ENCODE measurements at places on chromosomes 5 and 9. TPM values are rescaled to one million over a fixed set of nuclear protein-coding genes. Genes with fewer than 3 reads are reported as not detected.

The ENTREP1 gene
- 0.82 TPM for total RNA-seq

The IRX1 gene
- 0.41 TPM for total RNA-seq

The ASB6 gene
- 10.6 TPM for total RNA-seq

The SOHLH1 gene
- not detected for total RNA-seq

The TAF11L9 gene
- total RNA-seq, result not detected

The ALDH1B1 gene
- 11.0 TPM for total RNA-seq

The CLIC3 gene
- total RNA-seq, result not detected

GRCh38 chr5:178417391-178417811, 172.8 kb downstream of the COL23A1 start:
- no peak for DNase-seq

DNA sequence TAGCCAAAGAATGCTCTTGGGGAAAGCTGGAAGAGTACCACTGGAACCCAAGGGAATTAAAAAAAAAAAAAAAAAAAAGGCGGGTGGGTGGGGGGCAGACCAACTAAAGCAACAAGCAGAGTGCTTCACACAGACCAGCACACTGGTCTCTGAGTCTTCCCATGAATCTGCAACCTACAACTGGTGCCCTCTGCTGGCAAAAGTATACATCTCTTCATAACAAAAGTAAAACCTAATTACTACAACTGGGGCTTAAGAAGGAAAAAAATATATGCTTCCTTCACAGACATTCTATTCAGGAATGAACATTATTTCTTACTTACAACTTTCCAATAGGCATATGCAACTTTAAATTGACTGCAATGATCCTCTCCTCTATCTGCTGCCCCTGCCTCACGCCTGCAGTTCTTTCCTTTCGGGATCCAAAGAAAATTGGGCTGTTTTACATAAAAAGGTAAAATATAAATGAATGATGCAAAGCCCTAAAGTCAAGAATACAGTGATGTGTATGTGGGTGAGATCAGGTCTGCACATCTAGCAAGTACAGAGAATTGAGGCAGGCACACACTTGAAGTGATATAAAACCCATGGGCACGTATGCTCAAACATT, 7.2 kb upstream of the KLHL3 start:
- no peak for DNase-seq

DNA sequence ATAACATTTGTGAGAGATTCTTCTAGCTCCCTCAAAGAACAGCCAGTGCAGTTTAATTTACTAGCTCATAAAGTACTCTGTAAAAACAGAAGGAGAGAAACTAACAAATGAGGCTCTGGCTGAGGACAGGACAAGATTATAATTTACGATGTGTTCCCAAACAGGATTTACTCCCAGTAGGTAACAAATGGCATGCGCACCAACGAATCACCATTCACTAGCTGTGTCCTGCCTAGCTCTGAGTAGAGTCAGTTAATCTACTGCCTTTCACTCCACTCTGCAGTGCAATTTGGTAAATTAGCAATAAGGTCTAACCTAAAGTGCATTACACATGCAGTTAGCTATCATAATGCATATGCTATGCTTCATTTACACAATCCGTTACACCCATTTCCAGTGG, 497.4 kb upstream of the CCNG1 start:
- DNase-seq, result no peak

DNA sequence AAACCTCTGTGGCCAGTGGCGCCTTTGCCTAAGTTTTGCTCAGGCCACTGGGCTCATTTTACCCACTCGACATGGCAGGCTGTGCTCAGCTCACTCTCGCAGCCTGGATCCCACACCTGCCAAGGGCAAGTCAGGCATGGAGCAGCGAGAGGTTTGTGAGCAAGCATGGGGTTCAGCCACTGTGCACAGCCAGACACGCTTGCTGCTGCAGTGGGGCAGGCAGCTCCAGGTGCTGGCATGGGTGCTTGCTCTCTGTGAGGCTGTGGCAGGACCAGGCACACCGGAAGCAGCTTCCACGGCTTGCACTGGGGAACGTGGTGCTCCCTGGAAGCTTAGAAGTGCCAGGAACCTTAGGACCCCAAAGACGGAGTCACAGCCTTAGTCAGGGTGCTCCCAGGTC, 470.1 kb downstream of the CDH9 start:
- DNase-seq, result no peak

Data from frontal cortex (tissue), 4 donors.